Foreskin melanocyte (primary cell): ENCODE measurements at places on chromosomes 1 and 21.
A peak's percentile ranks its signal among the peaks of the same experiment; 100 is the strongest.

DNA sequence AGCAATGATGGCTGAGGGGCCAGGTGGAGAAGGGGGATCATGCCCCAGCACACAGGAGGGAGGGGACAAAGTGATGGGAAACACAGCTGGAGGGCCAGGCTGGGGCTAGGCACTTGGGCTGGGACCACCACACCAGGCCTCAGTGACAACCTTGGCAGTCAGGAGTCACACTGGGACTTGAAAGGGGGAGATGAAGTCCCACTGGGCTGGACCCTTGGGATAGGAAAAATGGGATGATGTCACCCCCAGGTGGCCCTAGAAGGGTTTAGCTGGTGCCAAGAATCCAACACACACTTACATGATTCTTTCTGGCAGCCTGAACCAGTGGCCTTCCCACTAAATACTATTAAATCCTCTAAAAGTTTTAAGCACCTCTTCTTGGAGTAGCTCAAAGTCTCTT lies 17.1 kb downstream of the ZBTB17 start:
- DNase-seq: no peak

DNA sequence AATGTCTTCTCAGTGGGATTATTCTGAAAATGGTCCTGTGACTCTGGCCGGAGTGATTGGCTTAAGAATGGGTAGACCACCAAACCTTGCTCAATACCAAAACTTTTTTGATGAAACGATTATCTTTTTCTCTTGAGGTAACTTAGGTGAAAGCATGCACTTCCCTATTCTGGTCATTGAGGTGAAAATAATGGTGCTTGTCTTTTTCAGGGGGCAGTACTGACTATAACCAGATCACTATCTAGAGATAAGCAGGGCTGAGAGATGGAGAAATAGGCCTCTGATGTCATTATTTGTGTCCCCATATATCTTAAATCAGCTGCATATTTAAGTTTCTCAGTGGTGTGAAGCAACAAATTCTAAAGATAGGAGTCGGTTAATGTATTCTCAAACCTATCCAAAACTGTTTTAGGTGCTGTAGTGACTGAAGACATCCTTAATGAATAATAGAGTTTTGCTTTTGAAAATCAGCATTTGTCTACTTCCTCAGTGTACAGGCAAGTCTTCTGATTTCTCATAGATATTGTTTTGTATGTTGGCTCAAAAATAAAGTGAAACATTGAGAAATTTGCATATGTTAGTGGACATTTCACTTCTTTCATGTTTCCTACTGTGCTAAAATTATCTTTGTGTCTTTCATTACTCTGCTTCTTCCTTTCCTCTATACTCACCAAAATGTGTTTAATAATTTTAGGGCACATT lies 735.3 kb upstream of the ADGRL4 start:
- no peak for DNase-seq

- no peak for DNase-seq
Measured at GRCh38 chr1:227937838-227938145, 9.9 kb downstream of the WNT9A start.

GRCh38 chr1:44135886-44136285 lies 5.5 kb downstream of the KLF18 start:
- DNase-seq: no peak

- DNase-seq: no peak
Measured at GRCh38 chr1:55052221-55053142, 13.1 kb downstream of the PCSK9 start.

- no peak for DNase-seq
Measured at GRCh38 chr1:80656014-80656636, 1144.6 kb upstream of the ADGRL2 start.

DNA sequence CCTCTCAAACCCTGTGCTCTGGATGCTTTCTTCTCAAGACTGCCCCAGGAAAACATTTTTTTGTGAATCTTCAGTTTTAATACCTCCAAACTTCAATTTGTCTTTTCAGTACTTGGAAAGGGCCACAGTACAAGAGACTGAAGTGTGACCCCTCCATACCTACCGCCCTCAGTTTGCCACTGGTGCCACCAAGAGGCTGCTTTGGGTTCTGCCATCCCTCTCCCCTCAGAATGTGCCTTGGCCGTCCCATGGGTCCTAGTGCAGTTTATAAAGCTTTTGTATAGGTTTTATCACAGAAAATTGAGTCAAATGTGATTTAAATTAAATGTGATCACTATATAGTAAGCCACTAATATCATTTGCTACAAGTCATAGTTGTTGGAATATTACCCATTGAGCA lies 60.8 kb upstream of the PGD start:
- DNase-seq: peak; percentile 21

GRCh38 chr1:166813508-166814223 lies 25.6 kb upstream of the POGK start:
- DNase-seq: no peak
